ENCODE measurements at places on chromosomes 3 and 15.
A peak's percentile ranks its signal among the peaks of the same experiment; 100 is the strongest.

- no peak for DNase-seq
Measured at GRCh38 chr3:40557575-40558161, 32.9 kb downstream of the ZNF621 start.

DNA sequence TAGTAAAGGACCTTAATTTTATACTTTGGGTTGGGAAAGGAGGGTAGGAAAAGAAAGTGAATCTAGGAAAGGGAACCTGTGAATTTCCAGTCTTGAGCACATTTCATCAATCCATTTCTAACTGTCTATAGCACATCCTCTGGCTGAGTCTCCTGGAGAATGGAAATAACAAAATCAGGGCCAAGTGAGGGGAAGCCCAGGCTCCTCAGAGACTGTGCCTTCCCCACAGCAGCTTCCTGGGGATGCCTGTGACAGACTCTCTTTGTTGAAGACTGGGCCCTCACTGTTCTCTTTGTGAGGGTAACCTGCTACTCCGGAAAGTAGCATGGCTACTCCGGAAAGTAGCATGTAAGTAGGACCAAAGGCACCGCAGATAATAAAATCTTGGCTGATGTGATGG is 22.6 kb upstream of the CSPG5 start:
- no peak for DNase-seq

DNA sequence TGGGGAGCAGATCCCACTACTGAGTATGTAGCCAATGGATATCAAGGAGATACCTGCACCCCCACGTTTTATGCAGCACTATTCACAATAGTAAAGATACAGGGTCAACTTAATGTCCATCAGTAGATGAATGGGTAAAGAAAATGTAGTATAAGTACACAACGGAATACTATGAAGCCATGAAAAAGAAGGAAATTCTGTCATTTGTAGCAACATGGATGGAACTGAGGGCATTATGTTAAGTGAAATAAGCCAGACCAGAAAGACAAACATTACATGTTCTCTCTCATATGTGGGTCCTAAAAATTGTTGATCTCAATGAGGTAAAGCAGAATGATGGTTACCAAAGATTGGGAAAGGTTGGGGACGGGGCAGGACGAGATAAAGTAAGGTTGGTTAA is 14.6 kb downstream of the PP2D1 start:
- DNase-seq, result no peak

- DNase-seq, result no peak
Measured at GRCh38 chr3:184066211-184066610, 13.4 kb downstream of the HTR3C start.

- no peak for DNase-seq
Measured at GRCh38 chr15:94840794-94841783, 609.7 kb downstream of the MCTP2 start.

DNA sequence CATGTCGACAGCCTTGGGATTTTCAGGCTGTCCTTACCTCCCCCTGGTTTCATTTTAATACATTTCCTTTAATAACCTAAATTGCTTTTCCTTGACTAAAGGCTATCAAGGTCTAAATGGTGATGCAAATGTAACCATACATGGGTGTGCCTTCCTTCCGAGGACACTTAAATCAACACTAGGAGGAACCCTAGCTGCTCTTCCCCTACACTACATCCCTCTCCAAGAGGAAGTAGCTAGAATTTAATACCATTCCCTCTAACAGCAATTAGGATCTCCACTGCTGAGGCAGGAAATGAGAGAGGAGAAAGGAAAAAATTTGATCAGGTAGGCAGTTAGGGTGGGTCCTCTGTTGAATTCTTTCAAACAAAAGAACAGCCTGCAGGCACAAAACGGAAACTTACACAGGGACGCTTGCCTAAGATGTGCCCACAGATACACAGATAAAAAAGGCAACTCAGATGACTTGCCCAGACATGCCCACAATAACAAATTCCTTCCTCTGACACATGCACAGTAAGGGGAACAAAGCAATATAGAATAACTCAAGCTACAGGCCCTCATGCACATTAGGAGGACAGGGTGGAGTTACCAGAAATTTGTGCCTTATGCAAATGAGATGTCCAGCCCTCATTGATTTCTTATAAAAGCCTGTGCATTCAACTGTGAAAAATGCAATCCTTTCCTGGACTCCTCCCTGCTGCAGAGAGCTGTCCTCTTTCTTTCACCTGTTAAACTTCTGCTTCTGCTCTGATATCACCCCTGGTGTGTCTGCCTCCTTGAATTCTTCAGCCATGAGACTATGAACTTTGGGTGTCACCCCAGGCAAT is 1024.4 kb upstream of the CADM2 start:
- DNase-seq, result no peak

DNA sequence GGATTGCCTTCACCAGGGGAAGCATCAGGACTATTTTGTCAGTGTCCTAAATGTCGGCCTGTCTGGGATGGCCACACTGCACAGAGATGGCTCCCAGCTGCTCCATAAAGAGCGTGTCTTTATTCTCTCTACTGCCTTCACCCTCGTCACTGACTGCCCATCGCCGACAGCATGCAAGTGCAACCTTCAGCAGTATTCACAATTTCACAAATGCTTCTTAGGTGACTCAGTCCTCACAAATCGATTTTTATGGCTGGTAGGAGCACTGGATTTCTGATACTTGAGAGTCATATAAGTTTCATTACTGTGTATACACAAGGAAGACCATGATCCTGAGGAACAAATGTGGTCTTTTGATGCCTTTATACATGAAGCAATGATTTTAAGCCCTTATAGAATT is 1.1 kb upstream of the SSUH2 start:
- no peak for DNase-seq

DNA sequence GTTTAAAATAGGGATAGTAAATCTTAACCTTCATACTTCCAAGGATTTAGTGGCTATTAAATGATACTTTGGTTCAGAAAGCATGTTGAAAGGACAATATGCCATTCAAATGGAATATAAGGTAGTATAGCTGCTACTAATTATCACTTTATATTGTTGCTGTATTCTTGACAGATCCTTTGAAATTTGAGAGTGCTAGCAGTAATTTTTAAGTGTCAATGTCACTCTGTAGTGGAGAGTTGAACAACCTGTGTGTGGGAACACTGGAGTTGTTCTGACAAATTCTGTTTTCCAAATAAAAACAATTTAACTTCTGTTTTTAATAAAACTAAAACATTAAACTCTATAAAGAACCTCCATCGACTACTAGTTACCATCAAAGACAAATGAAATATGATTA is 565.7 kb downstream of the FGF12 start:
- no peak for DNase-seq

DNA sequence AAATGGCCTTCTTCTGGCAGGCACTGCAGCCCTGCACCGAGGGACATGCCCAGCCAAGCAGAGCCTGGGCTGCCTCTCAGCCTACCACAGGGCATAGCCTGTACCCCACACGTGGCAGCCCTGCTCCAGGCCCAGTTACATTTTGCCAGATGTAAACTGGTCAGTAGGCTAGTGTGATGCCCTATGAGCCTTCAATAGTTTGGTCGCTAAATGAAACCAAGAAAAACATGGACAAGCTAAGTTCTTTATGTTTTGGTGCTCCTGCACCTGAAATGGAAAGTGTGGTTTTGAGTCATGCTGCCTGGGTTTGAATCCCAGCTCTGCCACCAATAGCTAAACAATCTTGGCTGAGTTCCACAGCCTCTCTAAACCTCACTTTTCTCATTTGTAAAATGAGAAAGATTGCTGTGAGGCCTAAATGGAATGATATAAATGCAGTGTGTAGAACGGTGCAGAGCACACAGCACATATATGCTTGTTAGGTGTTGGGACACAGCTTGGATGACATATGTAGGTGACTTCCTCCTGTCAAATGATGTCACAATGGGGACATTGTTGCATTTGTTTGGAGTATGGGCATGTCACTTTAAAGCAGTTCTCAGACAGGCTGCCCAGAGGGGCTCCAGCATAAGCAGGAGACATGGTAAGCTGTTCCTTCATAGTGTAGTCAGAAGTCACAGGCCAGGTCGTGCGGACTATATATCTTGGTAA is 57.4 kb downstream of the ZBTB38 start:
- DNase-seq, result no peak

GRCh38 chr15:74240897-74241614 is 4.9 kb downstream of the CCDC33 start:
- DNase-seq, result no peak

GRCh38 chr3:42061713-42062380 is 29.3 kb upstream of the TRAK1 start:
- DNase-seq, result no peak

DNA sequence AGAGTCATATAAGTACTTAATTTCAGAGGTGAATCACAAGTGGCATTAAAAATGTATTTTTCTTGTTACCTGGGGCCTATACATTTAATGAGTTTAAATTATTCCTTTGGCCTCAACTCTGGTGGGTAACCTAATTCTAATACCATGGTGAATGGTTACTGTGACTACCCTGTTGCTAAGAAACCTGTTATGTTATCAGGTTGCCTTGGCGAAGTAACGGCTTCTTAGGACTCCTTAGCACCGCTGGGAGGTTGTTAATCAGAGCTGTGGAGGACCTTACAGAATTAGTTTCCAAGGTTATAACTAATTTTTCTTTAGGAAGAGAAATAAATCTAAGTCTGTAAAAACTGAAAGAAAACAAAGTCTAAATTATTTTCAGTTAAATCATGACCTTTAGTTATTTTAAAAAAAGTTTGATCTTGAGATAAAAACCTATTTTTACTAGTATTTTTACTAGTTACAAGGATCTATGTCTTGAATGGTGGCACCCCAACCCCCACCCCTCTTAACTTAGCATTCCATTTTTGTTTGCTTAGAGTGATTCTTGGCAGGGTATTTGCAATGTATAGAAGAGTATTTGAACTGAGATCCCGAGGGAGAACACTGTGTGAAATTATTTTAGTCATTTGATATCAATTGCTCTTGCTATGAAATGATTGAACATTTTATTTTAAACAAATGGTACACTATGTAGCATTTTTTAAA is 155.5 kb downstream of the FNDC3B start:
- DNase-seq, result peak; percentile 17

- no peak for DNase-seq
Measured at GRCh38 chr15:70401709-70402108, 304.0 kb upstream of the TLE3 start.

DNA sequence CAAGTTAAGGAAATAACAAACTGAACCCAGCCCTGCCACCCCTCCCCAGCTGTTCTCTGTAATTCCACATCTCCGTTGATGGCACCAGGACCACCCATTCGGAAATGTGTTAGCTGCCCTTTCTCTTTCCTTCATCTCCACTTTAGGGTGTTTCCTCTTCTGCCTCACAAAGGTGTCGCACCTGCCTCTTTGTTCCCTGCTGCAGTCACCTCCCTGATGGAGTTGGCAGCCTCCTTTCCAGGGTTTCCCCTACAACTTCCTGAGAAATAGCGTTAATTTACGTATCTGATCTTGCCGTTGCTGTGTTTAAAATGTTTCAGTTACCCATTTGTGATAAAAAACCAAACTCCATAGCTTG is 57.3 kb downstream of the GPR171 start:
- no peak for DNase-seq

- no peak for DNase-seq
Measured at GRCh38 chr15:43808435-43808950, 8.1 kb downstream of the HYPK start.

GRCh38 chr3:24968036-24968435 is 460.0 kb upstream of the RARB start:
- DNase-seq, result no peak

- DNase-seq, result no peak
Measured at GRCh38 chr15:33894193-33894592, 74.1 kb upstream of the CHRM5 start.

- DNase-seq, result no peak
Measured at GRCh38 chr3:160876643-160877042, 120.6 kb downstream of the PPM1L start.

DNA sequence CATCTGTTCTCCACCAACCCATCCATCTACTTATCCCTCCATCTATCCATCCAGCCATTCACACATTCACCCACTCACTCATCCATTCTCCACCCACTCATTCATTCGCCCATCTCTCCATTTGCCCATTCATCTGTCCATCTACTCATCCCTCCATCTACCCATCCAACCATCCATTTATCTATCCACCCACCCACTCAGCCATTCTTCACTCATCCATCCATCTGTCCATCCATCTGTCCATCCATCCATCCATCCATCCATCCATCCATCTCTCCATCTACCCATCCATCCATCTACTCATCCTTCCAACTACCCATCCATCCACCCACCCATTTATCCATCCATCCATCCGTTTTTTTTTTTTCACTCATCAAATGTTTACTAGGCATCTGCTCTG is 13.9 kb downstream of the FAM3D start:
- no peak for DNase-seq

GRCh38 chr3:157248590-157249422 is 88.9 kb upstream of the CCNL1 start:
- DNase-seq, result no peak

DNA sequence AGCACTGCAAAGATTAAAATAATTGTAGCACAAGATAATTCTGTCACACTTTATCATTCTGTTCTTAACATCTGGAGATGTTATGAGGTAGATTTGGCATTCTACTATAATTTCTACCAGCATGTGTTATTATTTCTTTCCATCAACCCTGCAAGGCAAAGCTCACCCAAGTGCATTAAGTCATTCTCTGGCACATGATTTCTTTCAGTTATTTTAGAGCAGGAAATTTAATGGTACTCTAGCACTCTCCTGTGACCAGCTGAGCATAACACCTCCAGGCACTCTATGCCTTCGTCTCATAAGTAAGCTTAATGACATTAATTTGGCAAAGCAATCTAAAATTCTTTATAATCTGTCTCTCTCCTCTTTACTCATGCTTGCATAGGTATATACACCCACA is 300.2 kb upstream of the GPR149 start:
- no peak for DNase-seq

- no peak for DNase-seq
Measured at GRCh38 chr3:124318014-124318413, 326.1 kb upstream of the ROPN1 start.

DNA sequence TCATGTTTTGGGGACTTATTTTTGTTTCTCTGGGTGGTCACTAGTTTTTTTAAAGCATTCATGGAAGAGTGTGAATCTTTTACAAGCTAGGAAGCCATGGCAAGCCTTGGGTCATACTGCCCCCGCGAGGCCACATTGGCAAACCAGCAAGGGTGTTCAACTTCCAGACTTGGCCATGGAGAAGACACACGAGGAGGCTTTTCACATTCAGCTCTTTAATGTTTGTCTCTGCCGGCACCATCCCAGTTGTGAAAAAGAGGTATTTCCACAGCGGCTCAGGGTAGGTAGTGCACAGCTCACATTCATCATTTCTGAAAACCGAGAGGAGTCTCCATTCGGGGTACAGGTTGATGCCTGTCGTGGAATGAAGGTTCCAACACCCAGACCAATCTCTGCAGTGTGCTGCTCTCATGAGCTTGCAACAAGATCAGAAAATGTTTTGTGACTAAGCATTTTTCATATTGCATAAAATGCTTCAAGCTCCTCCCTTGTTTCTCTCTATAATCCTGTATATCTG is 7.7 kb downstream of the CCR5 start:
- peak; percentile 64 for DNase-seq

DNA sequence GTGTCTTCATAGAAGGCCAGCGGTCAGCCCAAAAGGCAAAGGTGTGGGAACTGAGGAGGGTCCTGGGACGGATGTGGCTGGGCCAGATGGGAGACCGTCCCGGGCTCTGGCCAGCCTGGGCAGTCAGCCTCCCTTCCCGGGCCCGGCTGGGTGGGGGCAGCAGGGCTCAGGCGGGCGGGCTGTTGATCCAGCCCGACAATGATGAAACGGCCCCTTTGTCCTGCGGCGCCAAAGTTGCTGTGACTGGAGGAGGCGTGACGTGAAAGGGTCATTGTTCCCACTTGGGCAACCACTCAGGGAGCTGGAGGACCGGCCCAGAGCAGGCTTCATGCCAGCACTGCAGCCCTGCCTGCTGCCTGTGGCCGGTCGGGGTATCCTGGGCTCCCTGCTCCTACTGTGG is 16.5 kb downstream of the DUSP7 start:
- no peak for DNase-seq
